NCI-H1105 (cell line): ENCODE measurements at places on chromosomes 13 and 19.

DNA sequence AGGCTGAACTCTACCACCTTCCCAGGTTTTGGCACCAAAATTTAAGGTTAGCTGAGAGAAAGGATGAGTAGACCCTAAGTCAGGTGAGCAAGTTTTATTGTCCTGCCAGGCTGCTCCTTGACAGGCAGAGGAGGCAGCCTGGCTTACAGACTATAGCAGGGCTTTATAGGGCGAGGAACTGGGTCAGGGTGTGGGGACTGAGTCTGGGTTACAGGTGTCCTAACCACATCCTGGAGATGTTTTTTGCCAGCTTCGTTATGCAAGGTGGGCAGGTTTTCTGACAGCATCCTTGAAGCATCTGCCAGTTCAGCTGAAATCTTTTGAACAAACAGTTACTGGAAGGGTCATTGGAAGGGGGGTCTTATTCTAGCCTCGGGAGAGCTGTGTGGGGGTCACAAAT is 905.7 kb upstream of the SLITRK5 start:
- DNase-seq = no peak

DNA sequence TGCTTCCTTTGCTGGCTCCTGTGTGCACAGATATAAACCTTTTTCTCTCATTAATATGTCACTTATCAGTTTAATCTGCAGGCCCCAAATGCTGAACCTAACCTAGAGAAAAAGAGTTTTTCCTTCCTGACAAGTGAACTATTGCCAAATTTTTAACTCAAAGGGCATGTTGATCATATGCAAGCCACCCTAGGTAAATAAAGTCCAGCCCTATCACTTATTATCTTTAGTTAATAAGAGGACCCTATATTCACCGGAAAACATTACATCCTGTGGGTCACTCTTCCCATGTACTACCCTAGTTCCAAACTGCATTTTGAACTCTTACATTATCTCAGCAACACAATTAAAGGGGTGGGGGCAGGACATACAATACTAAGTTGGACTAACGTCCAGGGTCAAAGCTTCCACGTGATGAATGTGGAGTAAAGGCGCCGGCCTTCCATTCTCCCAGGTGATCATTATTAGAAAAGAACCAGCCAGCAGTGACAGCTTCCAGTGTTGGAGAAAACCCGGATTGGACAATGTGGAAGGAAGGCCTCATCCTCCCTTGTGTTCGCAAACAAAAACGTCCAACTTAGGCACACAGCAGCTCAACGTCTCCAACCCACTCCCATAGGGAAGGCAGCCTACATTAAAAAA is 86.6 kb downstream of the STK24 start:
- no peak for DNase-seq

GRCh38 chr13:34578471-34578870 is 363.6 kb upstream of the NBEA start:
- no peak for DNase-seq

DNA sequence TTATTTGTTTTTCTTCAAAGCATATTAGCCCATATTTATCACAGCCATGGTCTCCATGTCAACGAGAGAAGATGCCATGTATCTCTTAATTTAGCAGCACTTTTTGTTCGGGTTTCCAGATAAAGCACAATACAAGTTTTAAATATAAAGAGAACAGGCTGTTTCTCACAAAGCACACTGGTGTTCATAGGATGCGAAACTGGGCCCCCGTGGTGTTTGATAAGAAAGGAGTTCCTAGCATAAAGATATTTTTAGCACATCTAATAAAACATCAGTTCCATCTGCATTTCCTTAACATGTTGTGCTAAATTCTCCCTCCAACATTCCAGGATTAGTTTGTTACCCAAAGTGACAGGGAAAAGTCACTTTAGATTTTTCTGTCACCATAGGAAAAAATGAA is 72.4 kb upstream of the EDNRB start:
- DNase-seq = no peak

- DNase-seq = no peak
Observed at GRCh38 chr13:98274921-98275487, 97.9 kb upstream of the RNF113B start.

- DNase-seq = no peak
Observed at GRCh38 chr13:26518451-26518959, 39.0 kb upstream of the WASF3 start.

DNA sequence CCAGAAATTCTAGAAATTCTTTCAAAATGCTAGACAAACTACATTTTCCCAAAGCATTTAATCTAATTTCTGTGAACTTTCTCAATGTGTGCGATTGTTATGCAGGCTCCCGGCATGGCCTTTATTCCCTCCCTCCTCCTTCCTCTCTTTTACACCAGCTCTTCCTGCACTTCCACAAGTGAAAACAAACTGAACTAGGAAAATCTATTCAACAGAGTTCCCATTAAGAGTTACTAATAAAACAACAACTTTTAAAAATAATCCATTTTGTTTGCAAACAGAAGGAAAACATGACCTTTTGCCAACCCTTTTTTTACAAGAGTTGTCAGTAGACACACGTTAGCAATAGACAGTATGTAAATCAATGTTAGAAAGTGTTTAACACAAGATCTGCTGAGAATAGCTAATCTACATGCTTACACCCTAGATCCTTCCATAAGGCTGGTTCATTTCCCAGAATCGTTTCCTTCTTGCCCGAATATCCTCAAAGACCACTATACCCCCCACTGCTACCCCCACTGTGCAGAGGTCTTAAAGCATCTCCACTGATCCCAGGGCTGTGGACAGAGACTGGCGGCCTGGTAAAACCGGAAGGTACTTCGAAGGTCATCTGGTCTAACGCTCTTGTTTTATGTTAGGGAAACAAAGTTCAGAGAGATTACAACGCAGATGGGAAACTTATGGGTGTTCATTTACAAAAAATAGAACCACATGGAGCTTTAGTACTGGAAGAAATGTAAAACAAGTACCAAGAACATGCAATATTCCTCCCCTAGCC is 98.0 kb downstream of the FOXO1 start:
- no peak for DNase-seq

DNA sequence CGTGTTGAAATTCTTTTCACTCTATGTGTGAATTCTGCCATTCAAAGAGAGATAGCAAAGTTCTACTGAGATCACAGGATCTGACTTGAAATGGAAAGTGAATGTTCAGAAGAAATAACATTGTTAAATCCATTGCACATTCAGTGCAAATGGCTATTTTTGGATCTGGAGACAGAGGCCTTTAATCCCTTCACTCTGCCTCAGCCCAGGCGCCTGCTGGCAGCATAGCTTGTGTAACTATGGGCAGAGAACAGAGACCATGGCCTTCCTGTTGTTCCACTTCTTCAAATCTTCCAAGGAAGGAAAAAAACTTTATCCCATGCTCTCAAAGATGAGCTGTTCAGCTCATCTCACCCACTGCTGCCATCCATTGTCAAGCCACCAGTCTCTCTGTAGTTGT is 265.4 kb downstream of the LMO7 start:
- DNase-seq = no peak

DNA sequence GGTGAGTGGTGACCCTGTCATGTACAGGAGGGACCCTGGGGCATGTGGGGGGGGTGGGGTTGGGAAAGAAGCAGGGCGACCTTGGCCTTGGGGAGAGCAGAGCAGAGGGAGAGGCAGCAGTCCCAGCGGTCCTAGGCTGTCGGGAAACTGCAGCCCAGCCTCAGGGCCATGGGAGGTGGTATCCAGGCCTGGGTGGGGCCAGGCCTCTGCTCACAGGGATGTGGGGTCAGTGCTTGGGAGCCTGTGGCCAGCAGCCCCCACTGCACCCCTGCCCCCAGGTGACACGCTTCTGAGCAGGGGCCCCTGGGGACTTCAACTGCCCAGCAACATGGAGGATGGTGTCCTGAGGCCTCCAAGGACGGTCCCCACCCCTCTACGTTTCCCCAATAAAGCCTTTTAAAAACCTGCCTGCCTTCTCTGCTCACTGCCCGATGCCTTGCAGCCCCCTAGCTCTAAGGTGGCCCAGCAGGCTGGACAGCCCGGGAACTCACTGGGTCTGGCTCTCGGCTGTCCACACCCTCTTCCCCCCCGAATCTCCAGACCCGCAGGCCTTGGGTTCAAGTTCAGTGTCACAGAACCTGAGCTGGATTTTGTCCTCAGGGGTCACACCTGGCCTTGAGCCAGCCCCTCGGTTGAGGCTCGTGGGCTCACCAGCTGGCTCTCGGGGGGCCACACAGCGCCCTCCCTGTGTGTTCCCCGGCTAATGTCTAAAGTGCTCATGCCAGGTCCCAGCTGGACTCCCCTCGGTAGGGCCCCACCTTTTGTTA is 6.9 kb downstream of the PNKP start:
- DNase-seq = no peak

DNA sequence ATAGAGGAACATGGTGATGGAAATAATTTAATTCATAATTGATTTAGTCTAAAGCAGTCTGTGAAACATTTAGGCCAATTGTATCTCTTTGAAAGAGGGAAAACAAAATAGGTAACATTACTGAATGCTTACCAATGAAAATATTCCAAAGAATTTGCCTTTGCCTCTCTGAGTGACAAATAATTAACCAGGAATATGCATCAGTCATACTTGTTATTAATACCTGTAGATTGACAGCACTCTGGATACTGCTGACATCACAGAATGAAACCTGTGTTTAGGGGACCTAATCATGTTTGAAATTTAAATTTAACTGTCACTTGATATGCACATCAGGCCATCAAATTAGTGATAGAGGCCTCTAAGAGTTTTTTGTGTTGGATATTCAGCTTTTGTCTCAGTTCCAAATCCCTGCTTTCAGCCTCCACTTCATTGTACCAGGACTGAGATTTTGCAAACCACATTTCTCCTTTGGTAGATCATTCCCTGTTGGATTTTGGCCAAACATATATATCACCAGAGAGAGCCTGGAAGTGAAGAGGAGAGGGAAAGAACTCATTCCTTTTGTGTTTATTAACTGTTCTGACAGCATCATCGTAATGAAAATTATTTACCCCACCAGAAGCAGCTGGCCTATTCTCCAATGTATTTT is 64.8 kb upstream of the KLHL1 start:
- DNase-seq = peak; percentile 23

- no peak for DNase-seq
Observed at GRCh38 chr13:31223640-31224039, 23.9 kb downstream of the B3GLCT start.

DNA sequence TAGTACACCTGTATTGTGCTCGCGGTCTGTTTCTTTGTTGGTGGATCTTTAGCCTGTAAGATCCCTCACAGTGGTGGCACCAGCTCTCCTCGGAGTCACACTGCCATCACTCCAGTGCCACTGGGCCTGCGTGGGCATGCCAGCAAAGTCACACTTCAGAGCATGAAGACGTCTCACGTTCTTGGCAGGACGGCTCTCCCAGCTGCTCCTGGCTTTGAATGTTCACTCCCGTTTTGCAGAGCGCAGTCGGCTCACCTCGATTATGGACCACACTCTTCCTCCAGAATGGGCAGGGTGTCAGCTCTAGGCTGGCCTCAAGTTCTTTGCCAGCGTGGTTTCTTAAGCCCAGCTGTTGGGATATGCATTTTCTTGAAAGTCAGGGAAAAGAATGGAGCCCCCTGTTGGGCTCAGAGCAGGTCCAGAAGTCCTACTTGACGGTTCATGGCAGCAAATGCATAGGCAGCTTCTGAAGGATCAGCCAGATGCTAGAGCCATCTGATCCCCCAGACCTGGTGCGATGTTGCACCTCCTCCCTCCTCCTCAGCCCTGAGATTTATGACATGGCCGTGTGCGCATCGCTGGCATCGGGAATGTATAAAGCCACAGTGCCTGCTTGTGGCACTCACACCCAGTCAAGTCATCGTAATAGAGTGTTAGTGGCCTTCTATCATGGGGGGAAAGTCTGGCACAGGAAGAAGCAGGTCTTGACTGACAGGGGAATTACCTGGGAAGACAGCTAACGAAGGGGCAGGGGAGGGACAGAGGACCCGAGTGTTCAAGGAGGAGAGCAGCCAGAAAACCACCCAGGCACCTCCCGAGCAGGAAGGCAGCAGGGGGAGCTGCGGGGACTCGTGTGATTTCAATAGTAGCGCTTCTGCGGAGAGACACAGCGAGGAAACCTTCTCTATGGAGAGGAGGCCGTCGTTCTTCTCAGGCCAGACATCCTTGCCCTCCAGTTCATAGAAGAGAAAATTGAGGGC is 40.2 kb upstream of the NPAS1 start:
- no peak for DNase-seq

GRCh38 chr19:19063183-19064097 is at the start of gene SLC25A42:
Gene SLC25A42, plus strand, starts transcription at chr19:19063994. Its CDS starts 32,131 bp downstream, at chr19:19096125.
- DNase-seq = peak; percentile 99

- DNase-seq = no peak
Observed at GRCh38 chr13:98825659-98826058, 73.2 kb upstream of the SLC15A1 start.

GRCh38 chr19:54684527-54684926 is 21.7 kb downstream of the LILRB4 start:
- DNase-seq = no peak

DNA sequence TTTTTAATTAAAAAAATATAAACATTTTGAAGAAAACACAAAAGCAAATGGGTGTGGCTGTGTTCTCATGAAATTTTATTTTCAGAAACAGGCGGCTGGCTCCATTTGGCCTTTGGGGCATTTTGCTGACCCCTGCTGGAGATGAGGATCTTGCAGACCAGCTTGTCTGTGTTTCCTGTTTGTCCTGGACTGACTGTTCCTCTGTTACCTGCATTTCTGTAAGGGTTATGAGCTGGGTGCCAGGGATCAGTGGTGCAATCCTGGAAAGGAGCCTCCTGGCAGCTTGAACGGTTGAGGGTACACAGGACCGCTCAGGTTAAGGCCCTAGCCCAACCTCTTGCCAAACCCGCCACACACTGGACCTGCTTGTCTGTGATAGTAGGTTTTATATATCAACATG is 49.9 kb downstream of the ZNF787 start:
- no peak for DNase-seq

DNA sequence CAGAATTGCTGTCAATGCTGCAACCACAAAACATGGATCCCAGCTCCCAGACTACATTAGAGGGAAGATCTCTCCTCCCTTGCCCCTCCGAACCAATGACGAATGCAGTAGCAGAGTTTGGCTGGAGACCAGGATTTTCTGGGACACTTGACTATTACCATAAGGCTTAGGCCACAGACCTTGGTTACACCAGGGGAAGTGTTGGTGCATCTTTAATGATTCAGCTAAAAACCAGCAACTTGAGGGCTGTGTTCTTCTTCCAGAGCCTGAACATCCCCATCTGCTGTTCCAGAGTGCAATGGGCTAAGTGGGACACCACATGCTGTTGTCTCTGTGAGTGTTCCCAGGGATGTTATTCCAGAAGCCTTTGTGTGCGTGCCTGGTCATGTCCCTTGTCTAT is 528.2 kb downstream of the LMO7 start:
- DNase-seq = no peak

DNA sequence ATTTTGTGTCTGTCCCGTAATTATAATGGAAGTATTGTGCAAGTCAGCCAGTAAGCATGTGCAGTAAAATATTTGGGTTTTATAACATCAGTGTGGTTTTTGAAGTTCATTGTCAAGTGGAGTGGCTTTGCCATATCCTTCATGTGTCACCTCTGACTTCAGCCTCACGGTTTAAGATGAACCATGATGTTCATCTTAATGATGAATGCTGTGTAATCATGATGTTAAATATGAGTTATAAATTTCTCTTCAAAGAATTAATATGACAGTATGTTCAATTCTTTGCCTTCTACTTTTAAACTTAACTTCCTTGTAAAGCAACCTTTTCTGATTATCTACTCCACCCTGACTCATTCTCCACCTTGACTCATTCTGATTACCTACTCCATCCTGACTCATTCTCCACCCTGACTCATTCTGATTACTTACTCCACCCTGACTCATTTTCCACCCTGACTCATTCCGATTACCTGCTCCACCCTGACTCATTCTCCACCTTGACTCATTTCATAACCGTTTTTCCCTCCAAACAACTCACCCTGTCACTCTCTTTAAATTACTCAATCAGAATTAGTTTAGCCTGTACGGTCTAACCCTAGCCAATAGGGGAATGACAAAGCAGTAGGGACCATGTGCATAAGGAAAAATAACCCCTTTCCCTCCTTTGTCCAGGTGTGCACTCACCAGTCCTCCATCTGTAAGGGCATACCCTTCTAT is 50.3 kb upstream of the ANKRD10 start:
- no peak for DNase-seq
